ENCODE measurements at places on chromosomes 3 and 15.
A peak's percentile ranks its signal among the peaks of the same experiment; 100 is the strongest.

- DNase-seq = no peak
These were observed 607.4 kb downstream of the ROBO1 start for GRCh38 chr3:79160421-79160820.

GRCh38 chr15:91678003-91678402 lies 175.5 kb upstream of the SLCO3A1 start:
- no peak for DNase-seq

GRCh38 chr3:73591286-73591800 lies 33.4 kb downstream of the PDZRN3 start:
- DNase-seq = no peak

DNA sequence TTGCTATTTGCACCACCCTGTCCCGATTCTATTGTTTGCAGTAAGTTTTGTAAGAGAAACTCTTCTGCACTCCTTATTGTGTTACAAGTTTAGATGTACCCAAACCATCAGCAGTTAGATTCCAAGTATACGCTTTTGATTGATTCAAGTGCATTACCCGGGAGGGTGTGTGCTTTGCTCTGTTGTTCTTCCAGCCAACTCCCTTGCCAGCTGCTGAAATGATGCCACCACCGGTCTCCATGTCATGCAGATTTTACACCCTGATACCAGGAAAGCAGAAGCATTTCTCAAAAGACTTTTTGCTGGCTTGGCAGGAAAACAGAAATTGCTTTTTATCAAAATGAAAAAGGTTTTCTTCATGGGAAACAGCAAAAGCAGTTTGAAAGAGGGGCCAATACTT lies 1006.6 kb upstream of the CFAP20DC start:
- peak; percentile 37 for DNase-seq
